Ecto neural progenitor cell (in vitro differentiated cells): ENCODE measurements at places on chromosomes 2 and 18.

GRCh38 chr18:33210575-33211189 lies 229.8 kb downstream of the CCDC178 start:
- DNase-seq: no peak

- no peak for DNase-seq
These were observed 53.2 kb downstream of the USP14 start for GRCh38 chr18:211582-211981.

- no peak for DNase-seq
These were observed 30.1 kb downstream of the CYP1B1 start for GRCh38 chr2:38045811-38046210.

DNA sequence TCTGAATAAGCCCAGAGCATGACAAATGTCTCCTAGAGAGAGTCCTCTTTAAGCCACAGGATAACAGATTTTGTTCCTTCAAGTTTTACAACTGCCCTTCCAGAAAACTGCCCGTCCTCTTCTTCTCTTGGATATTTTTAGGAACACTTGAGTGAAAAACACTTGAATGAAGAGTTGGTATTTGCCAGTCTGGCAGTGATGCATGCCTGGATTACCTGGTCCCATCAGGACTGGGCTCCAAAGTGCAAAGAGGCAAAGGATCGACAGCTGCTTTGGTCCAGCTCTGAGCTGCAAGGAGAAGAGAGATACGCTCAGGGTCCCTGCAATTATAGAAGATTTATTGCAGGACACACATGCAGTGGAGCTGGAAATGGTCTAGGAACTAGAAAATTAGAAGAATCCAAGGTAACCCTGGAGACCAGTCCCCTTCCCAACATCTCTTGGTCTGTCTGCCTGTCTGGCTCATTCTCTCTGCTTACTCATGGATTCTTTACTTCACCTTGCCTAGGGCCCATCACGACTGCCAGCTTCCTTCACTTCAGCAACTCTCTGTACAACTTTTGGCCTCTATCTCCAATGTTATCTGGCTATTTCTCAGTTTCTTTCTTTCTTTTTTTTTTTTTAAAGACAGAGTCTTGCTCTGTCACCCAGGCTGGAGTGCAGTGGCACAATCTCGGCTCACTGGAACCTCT lies 112.1 kb upstream of the SIX2 start:
- DNase-seq: no peak

DNA sequence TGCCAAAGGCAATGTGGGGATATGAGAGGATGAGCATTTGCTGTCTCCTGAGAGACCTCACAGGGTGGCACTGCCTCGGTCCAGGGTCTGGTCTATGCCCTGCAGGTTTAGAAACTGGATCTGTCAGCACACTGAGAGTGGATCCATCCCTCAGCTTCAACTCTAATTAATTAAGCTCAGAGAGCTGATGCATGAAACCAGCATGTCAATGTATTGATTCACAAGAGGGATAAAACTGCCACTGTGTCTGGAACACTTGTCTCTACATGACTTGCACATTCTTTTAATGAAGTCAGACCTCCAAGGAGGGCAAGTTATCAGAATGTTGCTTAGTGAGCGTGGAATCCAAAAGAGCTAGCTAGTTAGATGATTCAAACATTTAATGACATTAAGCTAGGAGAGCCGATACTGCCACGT lies 22.5 kb upstream of the POLE4 start:
- DNase-seq: no peak

GRCh38 chr18:75262511-75262910 lies 51.9 kb downstream of the TSHZ1 start:
- DNase-seq: no peak

- DNase-seq: no peak
These were observed 9.6 kb upstream of the NTSR2 start for GRCh38 chr2:11679486-11680181.

DNA sequence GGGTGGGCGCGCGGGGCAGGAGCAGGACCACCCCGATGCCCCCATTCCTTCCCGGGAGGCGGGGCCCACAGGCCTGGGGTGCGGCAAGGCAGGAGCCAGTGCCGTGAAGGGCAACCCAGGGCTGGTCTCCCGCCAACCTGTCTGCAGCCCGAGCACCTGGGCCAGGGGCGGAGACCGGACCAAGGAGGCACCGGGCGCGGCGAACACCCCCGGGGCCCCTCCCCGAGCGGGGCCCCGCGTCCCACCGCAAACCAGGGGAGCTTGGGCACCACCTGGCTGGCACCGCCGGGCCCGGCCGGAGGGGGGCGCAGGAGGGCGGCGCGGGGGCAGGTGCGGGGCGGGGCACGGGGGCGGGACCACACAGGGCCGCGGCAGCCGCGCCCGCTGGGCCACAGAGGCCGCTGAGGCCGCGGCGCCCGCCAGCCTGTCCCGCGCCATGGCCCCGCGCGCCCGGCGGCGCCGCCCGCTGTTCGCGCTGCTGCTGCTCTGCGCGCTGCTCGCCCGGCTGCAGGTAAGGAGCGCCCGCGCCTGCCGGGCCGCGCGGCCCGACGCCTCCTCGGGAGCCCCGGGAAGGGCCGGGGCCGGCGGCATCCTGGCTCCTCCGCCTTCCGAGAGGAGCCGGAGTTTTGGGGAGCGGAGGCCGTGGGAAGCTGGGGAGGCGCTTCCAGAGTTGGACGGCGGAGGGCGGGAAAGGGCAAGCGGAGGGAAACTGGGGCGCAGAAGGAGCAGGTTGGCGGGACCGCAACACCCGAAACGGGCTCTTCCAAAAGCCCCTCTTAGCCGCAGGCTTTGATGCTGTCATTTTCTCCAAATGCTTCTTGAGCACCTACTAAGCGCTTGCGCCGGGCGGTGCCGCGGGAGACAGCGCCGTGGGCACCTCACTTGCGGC lies at the start of gene TNFRSF11A:
Gene TNFRSF11A (plus strand): TSS at position 394 of the 889 bp plus-strand sequence. CDS start 43 bp downstream, at position 437.
- peak; percentile 80 for DNase-seq

DNA sequence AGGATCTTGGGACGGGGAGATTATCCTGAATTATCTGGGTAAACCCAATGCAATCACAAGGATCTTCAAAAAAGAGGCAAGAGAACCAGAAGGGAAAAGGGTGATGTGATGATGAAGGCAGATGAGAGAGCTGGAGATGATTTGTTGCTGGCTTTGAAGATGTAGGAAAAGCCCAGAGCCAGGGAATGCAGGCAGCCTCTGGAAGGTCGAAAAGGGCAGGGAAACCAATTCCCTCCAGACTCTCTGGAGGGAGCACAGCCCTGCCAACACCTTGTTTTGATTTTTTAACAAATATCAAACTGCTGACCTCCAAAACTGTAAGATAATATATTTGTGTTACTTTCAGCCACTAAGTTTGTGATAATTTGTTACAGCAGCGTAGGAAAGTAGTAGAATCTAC lies 48.9 kb upstream of the IL1R2 start:
- DNase-seq: no peak

DNA sequence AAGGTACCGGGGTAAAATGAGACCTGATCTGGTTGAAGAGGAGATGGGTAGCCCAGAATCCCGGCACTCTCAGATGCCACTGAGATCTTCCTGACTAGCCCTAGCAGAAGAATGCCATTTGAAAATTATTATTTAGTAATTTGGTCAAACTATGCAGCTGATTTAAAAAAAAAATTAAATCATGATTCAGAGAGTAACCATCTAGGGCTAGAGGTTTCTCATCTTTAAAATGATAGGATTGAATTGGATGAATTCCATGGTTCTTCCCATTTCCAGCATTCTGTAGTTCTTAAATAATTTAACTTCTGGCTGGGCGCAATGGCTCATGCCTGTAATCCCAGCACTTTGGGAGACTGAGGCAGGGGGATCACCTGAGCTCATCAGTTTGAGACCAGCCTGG lies 106.1 kb downstream of the MYO1B start:
- DNase-seq: no peak

- no peak for DNase-seq
These were observed 6.1 kb upstream of the CCDC178 start for GRCh38 chr18:33446604-33447003.

- DNase-seq: no peak
These were observed 42.4 kb downstream of the REEP1 start for GRCh38 chr2:86295066-86295465.

GRCh38 chr18:7945882-7946281 lies 378.8 kb downstream of the PTPRM start:
- no peak for DNase-seq

DNA sequence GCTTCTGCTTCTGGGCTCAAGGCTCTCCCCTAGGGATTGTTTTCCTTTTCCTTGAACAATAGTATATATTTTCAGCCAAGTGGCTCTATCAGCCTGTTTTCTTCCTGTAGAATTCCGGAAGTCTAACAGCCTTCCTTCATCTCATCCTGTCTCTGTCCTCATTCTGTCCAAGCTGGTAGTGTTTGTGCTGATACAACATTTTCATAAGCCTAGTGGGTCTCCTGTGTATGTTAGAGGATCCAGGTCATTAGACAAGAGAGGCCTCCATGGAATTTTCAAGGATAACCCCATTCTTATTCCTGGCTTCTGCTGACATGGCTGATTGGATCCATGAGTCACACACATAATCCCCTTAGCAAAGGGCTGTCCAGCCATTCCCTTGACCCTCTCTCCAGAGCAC lies 467.6 kb downstream of the PTPRM start:
- no peak for DNase-seq

- DNase-seq: no peak
These were observed 86.8 kb upstream of the SP3 start for GRCh38 chr2:174051741-174052583.

- no peak for DNase-seq
These were observed 494.8 kb upstream of the KLHL29 start for GRCh38 chr2:22890132-22890531.

- DNase-seq: peak; percentile 82
These were observed 27.0 kb downstream of the DNMT3A start for GRCh38 chr2:25314514-25315315.

- no peak for DNase-seq
These were observed 348.7 kb upstream of the HS6ST1 start for GRCh38 chr2:128667391-128667790.

DNA sequence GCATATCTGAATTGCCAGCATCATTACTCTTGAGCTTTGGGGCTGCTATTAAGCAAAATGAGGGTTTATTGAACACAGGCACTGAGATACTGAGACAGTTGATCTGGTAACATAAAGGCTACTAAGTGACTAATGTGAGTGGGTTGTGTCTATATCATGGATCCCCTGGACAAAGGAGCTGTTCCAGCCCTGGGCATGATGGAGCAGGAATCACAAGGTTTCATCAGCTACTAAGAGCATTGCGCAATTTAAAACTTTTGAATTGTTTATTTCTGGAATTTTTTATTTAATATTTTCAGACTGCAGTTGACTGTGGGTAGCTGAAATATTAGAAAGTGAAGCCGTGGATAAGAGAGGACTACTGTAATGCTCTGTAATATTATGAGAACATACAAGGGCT lies 73.5 kb downstream of the MGAT5 start:
- DNase-seq: no peak

DNA sequence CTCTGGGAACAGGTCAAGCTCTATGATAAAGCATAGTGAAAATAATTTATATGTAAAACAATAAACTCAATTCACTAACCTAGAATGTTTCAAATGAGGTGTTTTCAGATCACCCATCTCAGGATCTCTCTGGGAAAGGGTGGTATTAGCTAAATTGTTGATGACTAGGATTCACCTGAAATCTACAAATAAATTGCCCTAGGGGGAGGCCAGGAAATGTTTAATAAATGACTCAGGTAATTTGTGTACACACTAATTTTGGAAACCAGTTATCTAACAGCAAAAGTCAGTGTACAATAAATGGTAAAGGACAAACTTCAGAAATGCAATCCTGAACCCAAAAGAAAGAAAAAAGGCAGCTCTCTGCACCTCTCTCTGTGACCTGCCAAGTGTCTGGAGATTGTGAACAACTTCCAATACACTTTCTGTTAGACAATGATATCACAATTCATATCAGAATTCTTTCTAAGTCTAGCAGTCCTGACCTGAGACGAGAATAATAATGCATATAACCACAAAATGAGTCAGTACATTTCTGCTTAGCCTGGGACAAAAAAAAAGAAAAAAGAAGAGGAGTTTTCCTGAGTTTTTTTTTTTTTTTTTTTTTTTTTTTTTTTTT lies 760.0 kb downstream of the EPHA4 start:
- DNase-seq: no peak

GRCh38 chr2:107645586-107645985 lies 181.1 kb upstream of the RGPD4 start:
- DNase-seq: no peak

DNA sequence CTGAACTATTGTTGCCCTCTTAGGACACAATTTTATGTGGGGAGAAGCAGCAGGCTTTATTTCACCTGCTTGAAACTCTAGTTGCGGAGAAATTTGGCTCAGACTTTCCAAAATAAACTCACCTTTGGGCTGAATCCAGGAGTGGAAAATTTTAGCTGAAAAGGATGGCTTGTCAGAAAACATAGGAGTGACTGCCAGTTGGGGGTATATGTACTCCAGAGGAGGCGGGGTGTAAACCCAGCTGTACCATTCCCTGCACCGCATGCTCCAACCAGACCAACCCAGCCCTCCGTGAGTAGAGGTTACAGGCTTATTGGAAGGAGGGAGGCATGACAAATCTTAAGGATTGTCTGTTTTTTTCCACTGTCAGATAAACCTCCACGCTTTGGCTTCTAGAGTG lies 53.8 kb downstream of the PRKCE start:
- no peak for DNase-seq

GRCh38 chr2:19478409-19478808 lies 120.0 kb upstream of the OSR1 start:
- DNase-seq: no peak

- no peak for DNase-seq
These were observed 36.4 kb downstream of the CABLES1 start for GRCh38 chr18:23171581-23172156.

- no peak for DNase-seq
These were observed 47.7 kb upstream of the SMIM21 start for GRCh38 chr18:75475228-75475627.

DNA sequence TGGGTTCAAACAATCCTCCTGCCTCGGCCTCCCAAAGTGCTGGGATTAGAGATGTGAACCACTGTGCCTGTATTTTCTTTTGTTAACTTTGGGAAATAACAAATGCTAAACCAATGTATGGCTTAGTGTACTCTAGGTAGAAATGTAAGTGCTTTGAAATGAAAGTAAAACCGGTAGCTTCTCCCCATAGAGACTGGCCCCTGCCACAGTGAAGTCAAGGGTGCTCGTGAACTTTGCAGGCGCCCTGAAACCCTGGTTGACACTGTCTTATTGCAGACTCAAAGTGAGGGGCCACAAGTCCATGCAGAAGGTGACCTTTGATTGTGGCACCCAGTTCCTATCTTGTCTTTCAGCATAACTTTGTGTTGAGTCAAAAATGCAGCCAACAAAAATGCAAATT lies 24.2 kb upstream of the MTCL1 start:
- no peak for DNase-seq

- DNase-seq: peak; percentile 72
These were observed 558 bp downstream of the TTC39C start for GRCh38 chr18:24014986-24015638.

DNA sequence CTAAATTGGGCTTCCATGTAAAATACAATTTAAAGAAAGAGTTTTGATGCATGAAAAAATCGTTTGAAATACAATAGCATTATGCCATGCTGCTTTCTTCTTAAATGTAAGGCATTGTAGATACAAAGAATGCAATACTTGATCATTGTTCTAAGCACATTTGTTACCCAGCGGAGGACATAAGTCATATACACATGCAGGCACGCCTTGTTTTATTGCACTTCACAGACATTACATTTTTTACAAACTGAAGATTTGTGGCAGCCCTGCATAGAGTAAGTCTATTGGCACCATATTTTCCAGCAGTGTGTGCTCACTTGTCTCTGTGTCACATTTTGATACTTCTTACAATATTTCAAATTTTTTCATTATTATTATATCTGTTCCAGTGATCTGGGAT lies 345.0 kb downstream of the CLIP4 start:
- DNase-seq: no peak
